ENCODE measurements at places on chromosomes 11 and 22.

DNA sequence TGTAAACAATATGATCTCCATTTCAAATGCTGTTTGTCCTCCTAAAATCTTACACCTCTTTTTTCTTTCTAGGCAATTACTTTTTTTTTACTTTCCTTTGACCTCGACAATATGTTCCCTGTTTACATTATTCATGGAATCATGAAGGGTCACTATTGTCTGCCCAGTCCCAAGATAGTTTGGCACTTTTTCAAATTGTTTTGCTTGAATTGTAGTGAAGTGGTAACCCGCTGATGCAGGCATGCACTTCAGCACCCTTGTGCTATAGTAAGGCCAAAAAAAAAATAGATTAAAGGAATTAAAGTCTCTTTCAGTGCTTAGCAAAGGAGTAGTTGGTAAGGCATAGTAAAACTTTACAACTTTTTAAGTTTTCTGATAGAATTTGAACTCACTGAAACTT lies 90.9 kb downstream of the PAX6 start:
- no peak for DNase-seq

- peak; percentile 15 for DNase-seq
These were observed 76.9 kb upstream of the TTLL12 start for GRCh38 chr22:43263645-43264514.

DNA sequence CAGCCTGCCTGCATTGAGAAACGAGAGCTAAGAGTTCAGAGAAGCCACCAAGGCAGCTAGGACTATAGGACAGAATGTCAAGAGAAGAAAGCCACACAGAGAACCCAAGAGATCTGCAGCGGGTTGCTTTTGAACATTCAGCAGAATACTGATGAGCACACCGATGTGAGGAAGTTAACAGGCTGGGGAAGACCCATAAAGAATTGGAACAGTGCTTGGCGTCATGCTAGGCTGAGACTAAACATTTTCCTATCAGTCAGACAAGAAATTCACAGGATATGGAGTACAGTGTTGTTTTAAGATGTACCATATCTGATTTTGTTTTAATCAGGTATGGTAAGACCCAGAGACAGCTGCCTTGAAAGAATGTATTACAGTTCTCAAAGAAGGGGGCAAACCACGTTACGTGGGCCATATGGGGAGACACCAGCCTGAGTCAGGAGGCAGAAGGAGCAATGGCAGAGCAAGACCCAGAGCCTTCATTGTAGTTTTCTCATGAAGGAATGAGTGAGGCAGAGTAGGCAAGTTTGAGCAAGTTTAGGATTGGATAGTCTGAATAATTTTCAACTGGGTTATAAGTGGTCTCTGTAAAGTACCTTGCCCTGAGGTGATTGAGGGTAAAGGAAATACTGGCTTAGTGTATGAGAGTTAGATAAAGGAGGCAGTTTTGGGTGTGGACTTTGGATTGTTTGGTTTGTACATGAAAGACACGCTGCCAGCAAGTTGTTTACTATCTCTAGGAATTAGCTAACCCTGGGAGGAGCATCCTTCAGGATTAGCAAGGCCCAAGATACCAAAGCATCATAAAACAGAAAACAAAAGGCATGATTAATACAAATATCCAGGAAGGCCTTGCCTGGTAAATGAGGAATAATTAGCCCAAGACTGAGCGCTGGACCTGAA lies 14.3 kb downstream of the LRRC75B start:
- DNase-seq, result no peak

DNA sequence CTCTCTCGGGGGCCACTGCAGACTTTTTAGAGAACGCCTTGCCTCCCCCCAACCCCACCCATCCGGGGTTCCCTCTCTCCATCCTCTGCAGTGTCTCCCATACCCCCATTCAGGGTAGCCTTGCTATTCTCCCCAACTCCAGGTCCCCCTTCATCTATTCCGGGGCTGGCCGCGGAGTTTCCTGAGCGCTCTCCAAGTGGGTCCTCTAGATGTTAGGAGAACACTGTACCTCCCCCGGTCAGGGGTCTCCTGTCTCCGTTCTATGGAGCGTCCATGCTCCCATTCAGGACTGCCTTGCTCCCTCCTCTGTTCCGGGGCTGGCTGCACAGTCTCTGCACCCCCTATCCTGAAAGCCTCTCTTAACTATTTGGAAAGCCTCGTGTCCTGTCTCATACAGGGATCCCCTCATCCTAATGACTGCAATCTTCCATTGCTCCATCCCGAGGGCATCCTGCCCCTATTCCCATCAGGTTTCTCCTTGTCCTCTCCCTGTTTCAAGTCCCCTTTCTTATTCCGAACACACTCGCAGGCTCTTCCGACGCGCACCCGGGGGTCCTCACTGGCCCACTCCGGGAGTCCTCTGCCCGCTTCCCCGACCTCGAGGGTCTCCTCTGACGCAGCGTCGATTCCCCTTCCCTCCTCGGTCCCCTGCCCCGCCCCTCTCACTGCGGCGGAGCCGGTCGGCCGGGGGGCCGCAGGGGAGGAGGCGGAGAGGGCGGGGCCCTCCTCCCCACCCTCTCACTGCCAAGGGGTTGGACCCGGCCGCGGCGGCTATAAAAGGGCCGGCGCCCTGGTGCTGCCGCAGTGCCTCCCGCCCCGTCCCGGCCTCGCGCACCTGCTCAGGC lies at the start of gene NEFH:
TSS of gene NEFH (plus strand) at position 802 of the 845 bp plus-strand sequence. CDS start 45 bp downstream, outside the sequence.
- no peak for DNase-seq

DNA sequence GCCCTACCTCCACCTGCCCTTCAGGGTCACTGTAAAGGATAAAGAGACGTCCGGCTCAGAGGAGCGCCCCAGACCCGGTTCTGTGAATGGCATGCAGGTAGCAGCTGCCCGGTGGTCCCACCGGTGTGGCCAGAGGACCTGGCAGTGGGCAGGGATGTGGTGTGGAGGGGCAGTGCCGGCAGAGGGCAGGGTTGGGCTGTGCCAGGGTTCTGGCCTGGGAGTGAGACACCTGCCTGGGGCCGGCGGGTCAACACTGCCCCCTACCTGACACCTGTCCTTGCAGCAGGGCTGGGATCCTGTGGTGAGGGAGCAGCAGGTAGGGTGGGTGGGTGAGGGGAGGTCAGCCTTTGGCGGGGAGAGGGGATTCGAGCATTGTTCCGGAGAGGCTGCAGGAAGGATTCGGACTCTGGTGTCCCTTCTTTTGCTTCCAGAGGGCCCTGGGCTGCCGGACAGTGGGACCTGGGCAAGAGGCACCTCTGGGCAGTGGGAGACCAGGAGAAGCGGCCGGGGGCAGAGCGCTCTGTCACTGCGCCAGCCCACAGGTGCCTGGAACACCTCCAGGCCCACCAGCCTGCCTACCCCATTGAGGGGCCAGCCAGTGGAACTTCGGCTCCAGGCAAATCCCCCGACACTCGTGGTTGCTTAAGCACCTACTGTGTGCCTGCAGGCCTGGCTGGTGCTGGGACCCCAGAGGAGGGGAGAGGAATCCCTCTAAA lies 1.6 kb upstream of the PHLDA2 start:
- DNase-seq, result no peak

DNA sequence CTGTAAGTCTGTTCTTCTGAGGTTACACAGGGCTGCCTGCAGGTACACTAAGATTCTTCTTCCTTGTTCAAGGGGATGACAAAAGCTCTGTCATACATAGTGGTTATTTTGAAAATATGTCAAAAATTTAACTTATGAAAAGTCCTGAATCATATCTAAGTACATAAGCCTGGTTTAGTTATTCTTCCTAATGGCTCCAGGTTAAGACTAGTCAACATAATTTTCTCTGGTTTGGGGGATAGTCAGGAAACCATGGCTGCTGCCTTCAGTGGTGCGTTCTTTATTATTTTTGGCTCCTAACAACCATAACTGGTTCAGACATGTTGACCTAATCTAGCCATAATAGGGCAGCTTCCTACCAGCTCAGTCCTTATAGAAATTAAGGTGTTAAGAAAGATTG lies 257.4 kb upstream of the DDI1 start:
- DNase-seq, result no peak

DNA sequence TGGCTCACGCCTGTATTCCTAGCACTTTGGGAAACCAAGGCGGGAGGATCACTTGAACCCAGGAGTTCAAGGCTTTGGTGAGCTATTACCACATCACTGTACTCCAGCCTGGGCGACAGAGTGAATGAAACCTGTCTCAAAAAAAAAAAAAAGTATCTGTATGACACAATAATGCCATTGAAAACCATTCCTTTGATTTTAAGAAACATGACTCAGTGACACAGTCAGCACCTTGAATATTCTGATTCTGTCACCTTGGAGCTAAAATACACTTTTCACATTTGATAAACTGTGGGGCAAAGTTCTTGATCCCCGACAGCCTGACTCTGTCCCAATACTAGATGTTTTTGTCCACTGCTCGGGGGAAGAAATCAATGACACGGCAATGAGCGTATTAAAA lies 16.7 kb upstream of the ELFN2 start:
- no peak for DNase-seq

DNA sequence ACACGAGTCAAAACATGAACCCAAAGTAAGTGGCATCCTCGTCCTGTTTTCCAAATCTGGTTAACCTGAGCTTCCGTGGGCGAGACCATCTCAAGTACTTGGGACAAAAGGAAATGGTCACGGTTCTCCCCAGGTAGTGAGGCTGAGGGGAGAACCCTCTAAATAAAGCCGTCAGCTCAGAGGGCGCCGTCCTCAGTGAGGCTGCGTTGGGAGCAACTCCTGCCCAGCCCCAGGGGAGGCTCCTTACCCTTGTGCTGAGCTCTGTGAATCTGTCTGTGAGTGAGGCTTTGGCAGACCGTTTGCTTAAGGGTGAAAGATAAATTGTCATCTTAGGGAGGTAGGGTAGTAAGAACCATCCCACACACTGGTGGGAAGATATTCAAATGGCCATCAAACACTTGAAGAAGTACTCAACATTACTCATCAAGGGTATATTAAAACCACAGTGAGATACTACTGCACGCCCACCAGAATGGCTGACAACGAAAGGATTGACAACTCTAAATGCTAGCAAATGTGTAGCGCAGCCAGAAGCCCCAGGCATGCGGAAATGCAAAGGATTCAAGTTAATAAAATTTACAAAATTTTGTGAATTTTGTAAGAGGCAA lies 321.0 kb downstream of the TBC1D22A start:
- DNase-seq, result no peak

DNA sequence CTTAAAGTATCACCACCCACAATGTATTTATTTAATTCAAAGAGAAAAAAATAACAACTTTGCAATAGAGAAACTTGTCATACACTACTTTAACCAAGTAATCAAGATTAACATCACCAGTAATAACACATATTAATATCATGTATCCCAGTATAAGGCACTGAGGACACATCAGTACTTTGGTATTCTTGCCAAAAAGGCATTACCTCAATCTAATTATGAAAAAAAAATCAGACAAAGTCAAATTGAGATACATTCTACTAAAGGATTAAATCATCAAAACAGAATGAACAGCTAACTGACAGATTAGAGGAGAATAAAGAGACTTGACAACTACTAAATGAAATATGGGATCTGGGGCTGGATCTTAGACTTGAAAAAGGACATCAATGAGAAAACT lies 35.8 kb upstream of the SLC17A6 start:
- DNase-seq, result no peak

DNA sequence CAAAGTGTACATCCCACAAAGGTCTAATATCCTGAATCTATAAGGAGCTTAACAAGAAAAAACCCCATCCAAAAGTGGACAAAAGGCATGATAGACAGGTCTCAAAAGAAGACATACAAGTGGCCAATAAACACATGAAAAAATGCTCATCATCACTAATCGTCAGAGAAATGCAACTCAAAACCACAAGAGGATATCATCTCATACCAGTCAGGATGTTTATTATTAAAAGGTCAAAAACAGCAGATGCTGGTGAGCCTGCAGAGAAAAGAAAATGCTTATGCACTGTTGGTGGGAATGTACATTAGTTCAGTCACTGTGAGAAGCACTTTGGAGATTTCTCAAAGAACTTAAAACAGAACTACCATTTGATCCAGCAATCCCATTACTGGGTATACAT lies 12.7 kb downstream of the LGALS12 start:
- no peak for DNase-seq

DNA sequence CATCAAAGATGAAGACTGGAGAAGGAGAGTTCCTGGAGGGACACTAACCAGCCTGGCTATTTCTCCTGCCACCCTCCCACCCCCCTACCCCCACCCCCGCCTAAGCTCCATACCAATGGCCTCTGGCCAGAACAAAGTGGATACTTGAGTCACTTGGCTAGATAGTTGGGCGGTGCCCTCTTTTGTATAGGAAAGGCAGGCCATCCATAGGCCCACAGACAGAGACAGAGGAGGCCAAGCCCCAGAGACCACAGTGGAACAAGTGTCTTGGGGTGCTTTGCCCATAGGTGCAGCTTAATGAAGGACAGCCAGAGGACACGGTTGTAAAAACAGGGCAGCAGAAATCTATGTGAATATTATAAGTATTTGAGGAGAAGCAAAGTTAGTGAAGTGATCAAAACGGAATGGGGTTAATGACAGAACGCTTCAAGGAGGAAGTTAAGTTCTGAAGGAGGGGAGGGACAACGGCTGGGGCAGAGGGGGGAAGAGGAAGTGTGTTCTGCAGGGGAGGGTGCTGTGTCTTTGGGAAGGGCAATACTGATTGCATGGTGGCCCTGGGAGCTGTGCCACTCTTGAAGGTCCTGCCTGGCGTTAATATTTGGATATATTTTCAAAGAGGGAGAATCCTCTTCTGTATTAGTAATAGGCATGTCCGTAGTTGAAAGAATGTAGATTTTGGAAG lies 32.7 kb downstream of the FLI1 start:
- peak; percentile 80 for DNase-seq

GRCh38 chr22:37254867-37255233 lies 10.8 kb upstream of the RAC2 start:
- DNase-seq, result no peak

DNA sequence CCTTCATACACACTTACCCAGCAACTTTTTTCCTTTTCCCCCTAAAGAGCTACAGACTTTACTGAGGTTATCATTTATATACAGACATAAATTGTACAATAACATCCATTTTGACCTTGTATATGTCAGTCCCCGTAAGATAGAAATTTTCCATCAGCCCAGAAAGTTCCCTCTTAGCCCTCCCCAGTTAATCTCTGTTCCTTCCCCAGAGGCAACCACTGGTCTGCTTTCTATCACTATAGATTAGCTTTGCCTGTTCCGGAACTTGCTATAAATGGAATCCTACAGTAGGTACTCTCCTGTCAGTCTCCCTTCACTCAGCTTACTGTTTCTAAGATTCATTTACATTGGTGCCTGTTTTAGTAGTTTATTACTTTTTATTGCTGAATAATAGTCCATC lies 54.9 kb downstream of the TSPAN18 start:
- DNase-seq, result no peak

- DNase-seq, result no peak
These were observed 732.8 kb upstream of the ANO5 start for GRCh38 chr11:21460082-21460481.

GRCh38 chr11:126163074-126163700 lies 48.3 kb downstream of the RPUSD4 start:
- no peak for DNase-seq
